ENCODE measurements at places on chromosomes 12 and 14.

GRCh38 chr14:88323523-88324199, 592 bp upstream of the KCNK10 start:
- no peak for DNase-seq

GRCh38 chr14:92503756-92504491, 9.7 kb upstream of the RIN3 start:
- DNase-seq, result peak; percentile 87

DNA sequence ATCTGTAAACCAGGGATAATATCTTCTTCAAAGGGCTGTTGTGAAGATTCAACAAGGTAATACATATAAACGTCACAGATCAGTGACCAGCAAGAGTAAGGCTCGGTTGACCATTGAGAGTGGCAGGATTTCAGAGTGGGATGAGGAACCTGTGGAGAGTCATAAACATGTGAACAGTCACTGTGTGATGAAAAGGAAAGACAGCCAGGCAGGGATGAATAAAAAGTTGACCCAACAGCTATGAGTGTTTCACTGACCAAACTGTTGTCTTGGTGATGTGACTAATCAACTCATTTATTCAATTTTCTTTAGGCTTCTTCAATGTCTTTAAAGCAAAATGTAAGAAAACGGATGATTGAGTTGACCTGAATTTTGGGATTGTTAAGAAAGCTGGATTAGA, 8.6 kb upstream of the FRMD6 start:
- DNase-seq, result no peak

- no peak for DNase-seq
These were observed 418.2 kb downstream of the FLRT2 start for GRCh38 chr14:85948153-85948552.

DNA sequence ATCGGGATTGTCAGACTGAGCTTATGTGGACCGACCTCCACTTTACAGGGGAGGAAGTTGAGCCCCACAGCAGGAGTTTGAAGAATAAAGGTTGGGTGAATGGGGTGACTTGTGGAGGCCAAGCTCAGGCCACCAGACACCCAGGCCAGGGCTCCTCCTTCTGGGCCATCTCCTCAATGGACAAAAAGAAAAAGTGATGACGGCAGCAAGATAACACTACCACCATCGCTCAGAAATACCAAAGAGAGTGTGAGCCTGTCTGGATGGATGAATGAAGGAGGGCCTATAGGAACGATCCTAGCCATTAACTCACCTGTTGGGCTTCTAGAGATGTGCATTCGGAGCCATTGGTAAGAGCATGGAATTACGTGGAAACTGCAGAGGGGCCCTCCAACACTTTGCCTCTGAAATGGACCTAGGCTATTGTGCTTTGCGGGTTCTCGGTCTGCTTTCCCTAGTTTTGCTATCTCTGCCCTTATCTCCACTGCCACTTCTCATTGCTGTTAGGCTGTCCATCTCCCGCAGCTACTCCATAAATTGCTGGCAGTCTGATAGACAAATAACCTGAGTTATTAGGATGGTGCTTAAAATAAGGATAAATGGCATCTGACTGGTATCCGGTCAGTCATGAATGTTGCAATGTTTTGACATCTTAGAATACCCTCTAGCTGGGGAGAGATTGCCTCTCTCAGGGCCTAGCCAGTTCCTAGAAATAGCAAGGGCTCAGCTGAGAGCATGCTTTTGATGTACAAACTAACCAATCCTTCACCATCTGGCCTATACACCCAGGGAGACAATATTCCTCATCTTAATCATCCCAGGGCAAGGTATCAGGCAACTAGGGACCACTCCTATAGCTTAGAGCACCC, 9.6 kb upstream of the PLEK2 start:
- no peak for DNase-seq

GRCh38 chr12:25884024-25884919, 74.2 kb upstream of the RASSF8 start:
- no peak for DNase-seq

- no peak for DNase-seq
These were observed 95.0 kb downstream of the SYT1 start for GRCh38 chr12:78959556-78959955.

DNA sequence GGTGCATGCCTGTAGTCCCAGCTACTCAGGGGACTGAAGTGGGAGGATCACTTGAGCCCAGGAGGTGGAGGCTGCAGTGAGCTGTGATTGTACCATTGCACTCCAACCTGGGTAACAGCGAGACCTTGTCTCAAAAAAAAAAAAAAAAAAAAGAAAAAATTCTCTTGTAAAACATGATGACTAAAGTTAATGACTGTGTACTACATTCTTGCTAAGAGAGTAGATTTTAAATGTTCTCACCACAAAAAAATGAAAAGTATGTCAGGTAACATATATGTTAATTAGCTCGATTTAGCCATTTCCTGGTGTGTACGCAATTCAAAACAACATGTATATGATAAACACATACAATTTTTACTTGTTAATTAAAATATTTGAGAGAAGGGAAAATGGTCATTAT, 480.7 kb upstream of the RGS6 start:
- DNase-seq, result no peak

DNA sequence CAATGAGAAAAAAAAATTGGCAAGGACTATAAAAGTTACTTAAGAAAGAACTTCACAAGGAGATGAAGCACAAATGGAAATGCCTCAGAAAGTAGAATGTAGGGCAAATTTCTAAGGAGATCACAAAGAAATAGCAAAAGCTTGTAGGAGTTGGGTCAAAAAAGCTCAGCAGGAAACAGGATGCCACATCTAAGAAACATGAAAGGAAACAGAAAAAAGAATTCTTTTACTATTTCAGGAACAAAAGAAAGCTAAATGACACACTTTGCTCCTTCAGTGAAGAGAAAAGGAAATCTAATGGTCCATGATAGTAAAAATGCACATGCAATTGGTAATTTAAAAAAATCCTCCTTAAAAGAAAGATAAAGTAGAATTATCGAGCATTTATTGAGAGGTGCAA, 452.1 kb upstream of the GARIN6 start:
- no peak for DNase-seq

DNA sequence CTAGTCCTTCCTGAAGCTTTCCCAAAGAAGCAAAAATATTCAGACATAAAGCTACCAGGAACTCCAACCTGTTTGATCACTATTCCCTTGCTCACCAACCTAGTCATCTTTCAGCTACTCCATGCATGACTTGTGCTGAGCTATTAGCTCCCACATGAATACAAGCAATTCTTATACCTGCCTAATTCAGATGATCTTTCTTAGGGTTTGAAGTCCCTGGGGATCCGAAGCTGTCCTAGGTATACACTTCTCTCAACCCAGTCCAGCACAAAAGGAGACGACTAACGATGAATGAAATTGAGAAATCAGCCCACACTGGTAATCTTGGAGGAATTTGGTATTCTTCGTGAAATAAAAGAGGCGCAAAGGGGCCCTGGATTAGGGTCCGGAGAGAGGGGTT, 631 bp upstream of the PTGR2 start:
- DNase-seq, result no peak

DNA sequence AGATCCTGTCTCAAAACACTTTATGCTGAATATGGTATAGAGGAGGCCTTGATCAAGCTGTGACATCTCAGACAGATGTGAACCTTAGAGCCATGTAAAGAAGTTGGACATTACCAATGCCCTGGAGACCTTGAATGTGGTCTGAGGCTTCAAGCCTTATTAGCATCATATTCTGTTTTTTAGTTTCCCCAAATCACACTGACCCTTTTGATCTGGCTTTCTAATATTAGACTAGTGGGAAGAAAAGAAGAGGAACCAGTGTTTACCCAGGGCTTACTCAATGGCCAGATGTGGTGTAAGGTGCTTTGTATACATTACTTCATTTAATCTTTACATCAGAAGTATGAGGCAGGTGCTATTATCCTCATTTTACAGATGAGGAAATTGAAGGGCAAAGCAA, 10.6 kb upstream of the TBPL2 start:
- DNase-seq, result no peak

DNA sequence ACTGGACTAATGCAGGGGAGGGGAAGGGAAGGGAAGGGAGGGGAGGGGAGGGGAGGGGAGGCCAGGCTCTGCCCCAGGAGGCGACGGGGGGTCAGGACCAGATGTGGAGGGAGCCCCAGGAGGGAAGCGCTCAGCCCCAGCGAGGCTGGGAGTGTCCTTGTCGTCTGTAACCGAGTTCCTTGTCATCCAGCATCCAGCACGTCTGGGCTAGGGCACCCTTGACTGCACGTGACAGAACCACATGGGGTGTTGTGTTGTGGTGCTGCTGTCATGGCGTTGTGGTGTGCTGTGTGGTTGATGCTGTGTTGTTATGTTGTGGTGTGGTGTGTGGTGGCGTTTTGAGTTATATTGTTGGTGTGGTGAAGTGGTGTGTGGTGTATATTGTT, 28.4 kb upstream of the SFSWAP start:
- DNase-seq, result no peak

DNA sequence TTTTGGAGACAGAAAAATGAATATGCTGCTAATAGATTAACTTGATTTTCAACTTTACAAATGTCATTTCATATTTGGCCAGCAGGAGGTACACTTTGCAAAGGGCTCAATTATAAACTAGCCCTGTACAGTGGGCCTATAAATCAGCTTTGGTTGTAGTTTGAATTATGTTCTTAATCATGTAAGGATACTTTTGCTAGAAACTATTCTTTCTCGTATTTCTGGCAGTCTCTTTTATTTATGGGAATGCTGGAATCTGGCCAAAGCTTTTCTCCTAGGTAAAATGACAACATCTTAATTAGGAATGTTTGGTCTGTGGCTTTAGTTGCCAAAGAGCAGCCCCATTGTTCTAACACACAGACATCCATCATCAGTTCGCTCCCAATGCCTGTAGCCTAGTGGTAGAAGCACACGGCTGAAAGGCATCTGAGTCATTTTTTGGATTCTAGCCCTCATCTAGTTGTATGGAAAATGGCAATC, 1322.3 kb upstream of the SEL1L start:
- DNase-seq, result peak; percentile 56

DNA sequence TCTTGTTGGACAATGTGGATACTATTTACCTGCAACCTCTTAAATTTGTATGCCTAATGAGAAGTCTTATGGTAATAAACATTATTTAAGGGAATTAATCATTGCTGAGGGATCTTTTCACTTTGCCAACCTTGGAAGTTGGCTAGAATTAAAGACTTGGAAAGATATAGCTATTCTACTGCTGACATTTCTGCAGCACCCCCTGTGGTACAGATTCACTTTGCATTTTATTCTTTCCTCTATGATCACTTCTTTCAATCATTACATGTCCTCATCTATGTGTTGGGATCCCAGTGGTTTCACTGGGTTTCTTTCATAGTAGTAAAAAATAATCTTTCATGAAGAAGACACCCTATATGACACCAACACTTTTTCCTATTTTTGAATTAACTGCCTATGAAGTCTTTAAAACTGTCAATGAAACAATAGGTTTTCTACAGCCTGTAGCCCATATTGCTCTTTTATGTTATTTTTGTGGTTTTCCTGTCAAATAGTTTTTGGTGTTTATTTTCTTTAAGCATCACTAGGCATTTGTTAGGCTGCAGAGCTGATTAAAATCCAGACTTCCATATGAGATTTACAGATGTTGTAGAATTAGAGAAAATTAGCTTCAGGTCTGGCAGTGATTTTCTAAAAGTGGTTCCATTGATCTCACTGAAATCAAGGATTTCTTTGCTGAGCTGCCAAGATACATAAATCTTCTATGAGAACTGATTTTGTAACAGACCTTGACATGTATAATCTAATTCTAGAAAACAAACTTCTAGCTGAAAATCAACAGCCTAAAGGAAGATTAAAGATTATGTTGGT, 256.1 kb downstream of the NAV3 start:
- DNase-seq, result no peak

DNA sequence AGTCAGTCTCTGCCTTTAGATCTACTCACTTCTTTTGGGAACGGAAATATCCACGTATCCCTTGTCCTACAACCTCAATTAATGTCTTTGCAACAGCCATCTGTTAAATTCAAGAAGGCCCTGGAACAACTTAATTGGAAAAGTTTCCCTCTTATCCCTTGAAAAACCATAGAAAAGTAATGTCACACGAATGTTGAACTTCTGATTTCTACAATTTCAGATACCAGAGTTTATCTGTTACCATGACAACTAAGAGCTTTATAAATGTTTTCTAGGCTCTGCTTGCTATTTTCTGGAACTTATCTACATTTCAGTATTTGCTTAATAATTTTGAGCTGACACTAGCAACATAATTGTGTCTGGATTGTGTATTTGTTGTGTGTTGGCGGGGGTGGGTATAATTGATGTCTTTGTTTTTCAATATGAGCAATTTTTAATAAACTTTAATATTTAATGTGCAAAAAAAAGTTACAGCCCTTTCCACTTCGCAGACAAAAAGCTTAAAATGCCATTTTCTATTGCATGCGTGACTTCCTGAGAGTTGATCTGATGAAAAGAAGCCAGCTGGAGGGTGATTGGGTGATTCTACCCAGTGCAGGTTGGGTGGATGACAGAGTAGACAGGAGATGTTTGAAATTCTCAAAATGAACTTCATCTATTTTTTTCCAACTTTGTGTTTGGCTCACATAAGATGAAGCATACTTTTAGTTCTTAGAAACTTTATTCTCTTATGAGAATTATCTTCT, 11.8 kb upstream of the EDDM3A start:
- no peak for DNase-seq

GRCh38 chr14:100691395-100692056, 35.2 kb upstream of the DLK1 start:
- no peak for DNase-seq

- DNase-seq, result no peak
These were observed 11.5 kb upstream of the KRT80 start for GRCh38 chr12:52203079-52203921.

DNA sequence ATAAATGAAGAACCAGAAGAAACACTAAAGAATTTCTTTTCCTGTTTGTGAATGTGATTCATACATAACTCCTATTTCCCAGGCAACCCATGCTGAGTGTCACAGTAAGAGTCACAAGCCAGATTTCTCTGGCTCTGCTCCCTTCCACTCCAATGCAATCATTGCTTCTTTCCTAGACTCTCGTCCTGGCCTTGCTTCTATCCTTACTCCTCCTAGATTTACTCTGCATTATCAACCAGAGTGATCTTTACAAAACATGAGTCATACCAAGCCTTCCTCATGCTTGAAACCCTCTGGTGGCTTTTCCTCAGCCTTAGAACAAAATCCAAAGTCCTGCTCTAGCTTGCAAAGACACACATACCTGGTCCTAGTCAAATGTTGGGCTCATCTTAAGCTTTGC, 13.3 kb downstream of the IL22 start:
- DNase-seq, result no peak

DNA sequence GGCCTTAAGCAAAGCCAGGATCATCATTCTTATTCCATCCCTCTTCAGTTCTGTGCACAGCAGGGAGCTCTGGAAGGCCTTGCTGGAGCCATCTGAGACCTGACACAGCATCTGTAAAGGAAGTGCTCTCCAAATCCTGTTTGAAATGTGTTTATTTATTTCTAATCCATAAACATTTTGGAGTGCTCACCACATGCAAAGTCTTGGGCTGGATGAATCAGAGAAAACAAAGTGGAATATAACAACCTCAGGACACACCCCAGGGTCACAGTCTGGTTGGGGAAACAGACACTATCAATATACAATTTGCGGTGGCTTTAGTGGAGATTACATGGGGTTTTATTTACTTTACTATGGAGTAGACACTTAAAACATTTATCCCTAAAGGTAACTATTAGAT, 54.3 kb downstream of the BMP4 start:
- DNase-seq, result no peak

All from HS-27A (cell line).